ENCODE measurements at places on chromosomes 3 and 15. TPM values are rescaled to one million over a fixed set of nuclear protein-coding genes. Genes with fewer than 3 reads are reported as not detected.

DNA sequence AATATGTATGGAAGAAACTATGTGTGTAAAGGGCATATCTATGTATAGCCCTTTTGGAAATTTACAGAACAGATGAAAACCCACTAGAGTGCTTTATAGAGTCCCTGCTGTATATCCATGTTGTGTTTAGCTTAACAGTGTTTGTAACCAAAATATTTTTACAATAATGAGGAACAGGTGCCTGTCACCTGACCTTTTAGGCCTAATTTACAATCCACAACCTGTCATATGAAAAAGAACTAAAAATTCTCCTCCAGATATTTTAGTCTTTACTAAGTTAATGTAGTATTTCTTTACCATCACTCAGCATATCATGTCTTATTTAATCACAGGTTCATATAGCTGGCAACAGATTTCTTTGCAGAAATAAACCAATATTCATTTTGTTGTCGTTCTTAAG lies 16.4 kb upstream of the SATB1 start:
- no peak overlapping the region for H3K4me3 ChIP-seq
- DNase-seq, result no peak
- no peak overlapping the region for H3K27ac ChIP-seq
- H3K27me3 ChIP-seq, result peaks cover 3% of the 10 kb centered on the region
- H3K36me3 ChIP-seq, result no peaks in the 10 kb centered on the region
- no peaks in the 10 kb centered on the region for H3K4me1 ChIP-seq

GRCh38 chr3:3800080-3800455 lies 837 bp downstream of the LRRN1 start:
- peak overlapping the region; percentile 31 for H3K4me3 ChIP-seq
- no peak overlapping the region for H3K27ac ChIP-seq
- DNase-seq, result peak; percentile 60
- no peaks in the 10 kb centered on the region for H3K27me3 ChIP-seq
- H3K4me1 ChIP-seq, result no peaks in the 10 kb centered on the region

Gene PLEKHO2
- total RNA-seq, result 4.9 TPM

Gene OXSR1
- total RNA-seq, result 12.0 TPM

GRCh38 chr3:71266875-71267274 lies 316.7 kb downstream of the FOXP1 start:
- no peaks in the 10 kb centered on the region for H3K27me3 ChIP-seq
- DNase-seq, result no peak
- H3K4me3 ChIP-seq, result no peak overlapping the region
- H3K36me3 ChIP-seq, result no peaks in the 10 kb centered on the region

GRCh38 chr3:15682561-15683185 lies 81.1 kb downstream of the BTD start:
- no peaks in the 10 kb centered on the region for H3K36me3 ChIP-seq
- H3K27ac ChIP-seq, result no peak overlapping the region
- H3K4me3 ChIP-seq, result no peak overlapping the region

GRCh38 chr3:150136242-150136641 lies 165.5 kb upstream of the PFN2 start:
- DNase-seq, result no peak
- H3K36me3 ChIP-seq, result no peaks in the 10 kb centered on the region
- no peak overlapping the region for H3K27ac ChIP-seq
- no peak overlapping the region for H3K4me3 ChIP-seq

Gene THPO
- 11.1 TPM for total RNA-seq

Gene ABCC5
- total RNA-seq, result 5.5 TPM

- no peaks in the 10 kb centered on the region for H3K27me3 ChIP-seq
- no peaks in the 10 kb centered on the region for H3K36me3 ChIP-seq
- H3K4me3 ChIP-seq, result no peak overlapping the region
- no peak overlapping the region for H3K27ac ChIP-seq
- H3K4me1 ChIP-seq, result no peaks in the 10 kb centered on the region
Observed at GRCh38 chr3:72347819-72348319, 500.4 kb downstream of the SHQ1 start.

DNA sequence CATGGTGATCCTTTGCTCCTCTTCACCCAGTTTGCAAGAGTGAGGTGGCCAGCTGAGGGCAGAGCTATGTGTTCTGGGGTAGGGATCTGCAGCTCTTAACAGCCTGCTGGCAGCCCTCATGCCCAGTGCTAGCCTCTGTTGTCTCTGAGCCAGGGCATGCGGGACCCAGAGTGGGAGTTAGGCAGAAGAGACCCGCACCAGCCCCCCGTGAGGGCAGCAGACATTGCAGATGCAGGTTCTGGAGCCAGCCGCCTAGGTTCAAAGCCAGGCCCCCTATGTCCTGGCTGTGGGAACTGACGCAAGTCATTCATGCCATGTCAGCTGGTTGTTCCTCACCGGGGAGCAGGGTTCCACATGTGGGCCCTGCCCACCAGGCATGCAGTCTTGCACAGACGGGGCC lies 74.7 kb downstream of the DNAJB8 start:
- H3K27me3 ChIP-seq, result no peaks in the 10 kb centered on the region
- H3K4me3 ChIP-seq, result no peak overlapping the region
- H3K27ac ChIP-seq, result no peak overlapping the region
- no peak for DNase-seq
- H3K4me1 ChIP-seq, result no peaks in the 10 kb centered on the region

DNA sequence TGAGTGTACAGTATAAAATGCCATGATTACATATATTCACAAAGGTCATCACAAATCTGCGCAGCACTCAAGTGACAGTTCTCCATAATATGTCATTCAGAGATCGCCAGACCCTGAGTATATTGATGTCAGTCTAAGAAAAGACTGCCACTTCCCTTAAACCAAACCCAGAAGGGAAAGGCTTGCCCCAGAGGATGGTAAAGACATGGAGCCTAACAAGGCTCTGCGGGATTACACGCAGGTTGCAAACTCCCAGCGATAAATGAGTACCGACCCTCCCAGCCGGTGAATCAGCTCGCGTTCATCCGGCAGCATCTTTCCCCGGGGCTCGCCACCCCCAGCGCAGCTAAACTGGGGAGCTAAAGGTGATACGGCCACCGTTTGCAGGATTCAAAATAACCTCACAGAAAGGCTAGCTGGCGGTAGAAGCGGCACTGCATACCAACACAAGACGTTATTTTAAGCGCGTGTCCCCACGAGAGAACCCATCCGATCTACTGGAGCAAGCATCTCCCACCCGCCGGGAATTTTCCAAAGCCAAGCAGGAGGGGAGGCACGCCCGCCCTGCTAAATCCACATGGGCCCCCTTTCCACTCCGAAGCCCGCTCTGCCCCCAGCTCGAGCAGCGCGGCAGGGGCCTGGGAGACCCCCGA lies 643 bp downstream of the MYO5A start:
- H3K36me3 ChIP-seq, result no peaks in the 10 kb centered on the region
- H3K4me3 ChIP-seq, result peak overlapping the region; percentile 68
- DNase-seq, result no peak
- H3K27me3 ChIP-seq, result no peaks in the 10 kb centered on the region
- peaks cover 6% of the 10 kb centered on the region for H3K4me1 ChIP-seq
- H3K27ac ChIP-seq, result no peak overlapping the region

DNA sequence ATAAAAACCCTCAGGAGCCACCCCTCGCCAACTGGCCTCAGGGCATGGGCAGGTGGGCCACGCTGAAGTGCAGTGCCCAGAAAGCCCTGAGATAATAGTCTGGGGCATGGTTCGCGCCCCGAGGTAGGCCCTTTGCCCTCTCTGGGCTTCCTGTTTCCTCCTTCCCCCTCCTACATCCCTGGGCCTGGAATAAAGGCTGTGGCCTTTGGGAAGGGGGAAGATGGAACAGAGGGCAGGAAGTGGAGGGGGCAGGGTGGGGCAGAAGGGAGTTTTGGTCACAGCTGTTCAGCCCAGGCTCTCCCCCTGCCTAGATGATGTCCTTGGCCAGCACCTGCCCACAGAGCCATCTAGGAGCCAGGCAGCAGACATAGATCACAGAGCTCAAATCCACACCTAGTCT lies 11.3 kb downstream of the CSRNP1 start:
- H3K4me3 ChIP-seq, result no peak overlapping the region
- DNase-seq, result no peak
- no peaks in the 10 kb centered on the region for H3K4me1 ChIP-seq
- H3K36me3 ChIP-seq, result peaks cover 31% of the 10 kb centered on the region
- no peak overlapping the region for H3K27ac ChIP-seq

GRCh38 chr3:81105206-81105605 lies 656.2 kb downstream of the GBE1 start:
- H3K4me1 ChIP-seq, result no peaks in the 10 kb centered on the region
- no peak for DNase-seq
- H3K27ac ChIP-seq, result no peak overlapping the region
- no peaks in the 10 kb centered on the region for H3K36me3 ChIP-seq
- no peak overlapping the region for H3K4me3 ChIP-seq

GRCh38 chr3:43176666-43177065 lies 70.8 kb upstream of the POMGNT2 start:
- H3K27me3 ChIP-seq, result no peaks in the 10 kb centered on the region
- H3K4me1 ChIP-seq, result no peaks in the 10 kb centered on the region

GRCh38 chr3:190303884-190304283 lies 18.4 kb downstream of the CLDN1 start:
- H3K27me3 ChIP-seq, result no peaks in the 10 kb centered on the region
- no peak for DNase-seq
- H3K27ac ChIP-seq, result no peak overlapping the region
- no peaks in the 10 kb centered on the region for H3K4me1 ChIP-seq

DNA sequence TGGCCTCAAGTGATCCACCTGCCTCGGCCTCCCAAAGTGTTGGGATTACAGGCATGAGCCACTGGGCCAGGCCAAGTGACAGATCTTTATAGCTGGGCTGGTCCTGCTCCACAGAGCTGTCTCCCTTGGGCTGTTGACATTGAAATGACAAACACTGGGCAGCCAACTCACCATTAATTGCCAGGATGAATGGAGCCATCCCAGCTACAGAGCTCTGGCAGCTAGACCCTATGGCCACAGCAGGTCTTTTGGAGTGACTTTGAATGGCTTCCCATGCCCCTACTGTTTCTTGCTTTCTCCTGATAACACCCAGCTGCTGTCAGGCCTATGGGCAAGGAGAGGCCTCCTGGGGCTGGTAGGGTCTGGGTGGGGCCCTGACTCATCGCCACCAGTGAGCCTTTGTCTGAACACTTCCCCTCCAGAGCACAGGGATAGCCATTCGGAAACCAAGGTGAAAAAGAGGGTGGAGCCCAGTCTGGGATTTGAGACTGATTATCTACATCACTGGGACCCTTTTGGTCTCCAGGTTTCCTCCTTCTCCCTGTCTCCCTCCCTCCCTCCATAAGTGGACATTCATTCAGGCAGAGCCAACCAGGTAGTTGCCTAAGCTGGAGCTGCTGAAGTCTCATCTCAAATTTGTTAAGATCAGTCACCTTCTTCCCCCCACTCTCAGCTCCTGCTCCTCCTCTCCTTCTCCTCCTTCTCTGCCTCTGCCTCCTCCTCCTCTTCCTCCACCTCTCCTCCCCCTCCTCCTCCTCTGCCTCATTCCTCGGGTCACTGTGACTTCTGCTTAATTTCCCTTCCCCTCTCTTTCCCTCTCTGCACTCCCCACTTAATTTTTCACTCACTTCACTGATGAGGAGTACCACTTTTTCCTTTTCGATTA lies 34.0 kb downstream of the BHLHE40 start:
- H3K27ac ChIP-seq, result no peak overlapping the region
- DNase-seq, result no peak

GRCh38 chr3:181066143-181067087 lies 76.9 kb upstream of the DNAJC19 start:
- no peaks in the 10 kb centered on the region for H3K27me3 ChIP-seq
- H3K36me3 ChIP-seq, result no peaks in the 10 kb centered on the region
- no peak for DNase-seq
- no peak overlapping the region for H3K27ac ChIP-seq
- no peaks in the 10 kb centered on the region for H3K4me1 ChIP-seq

- no peaks in the 10 kb centered on the region for H3K27me3 ChIP-seq
- DNase-seq, result no peak
- no peaks in the 10 kb centered on the region for H3K36me3 ChIP-seq
- no peak overlapping the region for H3K4me3 ChIP-seq
- H3K4me1 ChIP-seq, result no peaks in the 10 kb centered on the region
Observed at GRCh38 chr3:60064210-60065178, 1014.7 kb upstream of the CFAP20DC start.

DNA sequence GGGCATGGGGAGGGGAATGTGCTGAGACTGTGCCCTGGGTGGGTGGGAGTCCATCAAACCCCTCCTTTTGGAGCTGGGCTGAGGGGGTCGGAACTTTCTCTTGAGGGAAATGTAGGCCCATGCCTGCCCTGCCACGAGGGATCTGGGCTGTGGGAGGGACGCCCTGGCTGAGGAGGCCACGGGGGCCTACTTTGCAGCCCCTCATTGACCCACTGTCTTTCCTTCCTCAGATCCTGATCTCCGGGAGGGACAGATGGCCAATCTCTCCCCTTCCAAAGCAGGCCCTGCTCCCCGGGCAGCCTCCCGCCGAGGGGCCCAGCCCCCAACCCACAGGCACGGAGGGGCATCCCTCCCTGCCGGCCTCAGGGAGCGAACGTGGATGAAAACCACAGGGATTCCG lies 25.3 kb downstream of the LOXL1 start:
- peak overlapping the region; percentile 65 for H3K27ac ChIP-seq
- H3K36me3 ChIP-seq, result no peaks in the 10 kb centered on the region
- H3K27me3 ChIP-seq, result no peaks in the 10 kb centered on the region

Gene ERC2
- not detected for total RNA-seq

DNA sequence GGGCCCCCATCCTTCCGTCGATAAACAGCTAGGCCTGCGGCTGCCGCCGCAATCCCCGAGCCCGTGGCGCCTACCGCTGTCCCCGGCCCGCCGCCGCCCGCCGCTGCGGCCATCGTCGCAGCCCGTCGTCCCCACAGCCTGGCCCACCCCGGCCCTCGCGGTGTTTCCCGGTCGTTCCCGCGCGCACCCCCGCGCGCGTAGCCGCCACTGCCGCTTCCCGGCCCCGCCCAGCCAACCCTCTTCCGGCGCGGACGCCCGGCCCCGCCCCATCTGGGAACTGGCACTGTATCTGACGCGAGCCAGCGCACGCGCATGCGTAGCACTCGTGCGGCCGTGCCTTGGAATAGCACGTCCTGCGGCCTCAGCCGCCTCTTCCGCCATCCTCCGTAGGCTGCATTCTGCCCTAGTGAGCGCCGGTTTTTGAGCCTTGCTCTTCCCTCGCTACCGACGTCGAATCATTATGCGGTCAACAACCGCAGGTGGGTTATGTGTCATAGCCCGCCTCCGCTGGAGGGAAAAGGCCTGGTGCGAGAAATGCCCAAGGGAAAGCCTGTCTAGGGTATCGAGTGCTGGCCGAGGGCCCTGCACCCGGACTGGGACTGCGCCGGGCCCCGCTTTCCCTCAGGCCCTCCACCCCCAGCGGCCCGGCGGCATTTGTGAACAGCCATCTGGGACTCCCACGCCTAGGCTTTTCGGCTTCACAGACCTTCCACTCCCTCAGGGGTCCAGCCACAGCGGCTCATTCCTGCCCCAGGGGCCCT lies at the start of gene SMARCC1:
Gene SMARCC1 (minus strand): TSS at position 209 of the 761 bp plus-strand sequence. CDS start 96 bp downstream, at position 113.
- H3K4me3 ChIP-seq, result peak within 1 kb of the TSS; percentile 95
- peak within 1 kb of the TSS; percentile 84 for H3K27ac ChIP-seq
- no peaks in the 10 kb centered on the region for H3K36me3 ChIP-seq
- no peaks in the 10 kb centered on the region for H3K4me1 ChIP-seq

DNA sequence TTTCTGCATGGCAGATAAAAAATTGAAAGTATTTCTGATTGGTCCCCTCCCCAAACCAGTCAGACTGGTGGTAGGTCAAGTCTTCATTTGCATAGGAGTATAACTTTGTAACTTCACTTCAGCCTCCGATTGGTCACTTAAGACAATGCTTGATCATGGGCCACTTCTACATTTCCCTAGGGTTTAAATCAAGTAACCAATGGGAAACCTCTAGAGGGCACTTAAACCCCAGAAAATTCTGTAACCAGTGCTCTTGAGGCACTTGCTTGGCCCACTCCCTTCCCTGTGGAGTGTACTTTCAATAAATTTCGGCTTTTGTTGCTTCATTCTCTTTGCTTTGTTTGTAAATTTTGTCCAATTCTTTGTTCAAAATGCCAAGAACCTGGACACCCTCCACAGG lies 225.5 kb downstream of the ARPP21 start:
- H3K4me1 ChIP-seq, result no peaks in the 10 kb centered on the region
- no peak overlapping the region for H3K27ac ChIP-seq
- no peak for DNase-seq
- H3K4me3 ChIP-seq, result no peak overlapping the region

Gene CFAP100
- total RNA-seq, result not detected
